Kidney (tissue), 22 donors: ENCODE measurements at places on chromosomes 11 and 22. TPM values are rescaled to one million over a fixed set of nuclear protein-coding genes. Genes with fewer than 3 reads are reported as not detected.

The OR8G5 gene
- not detected for total RNA-seq

The KRTAP5-7 gene
- 0.22 TPM for total RNA-seq

The NFAM1 gene
- 7.9 TPM for total RNA-seq

The FOLR1 gene
- total RNA-seq = 41.2 TPM

The KDELR3 gene
- 16.7 TPM for total RNA-seq

The SNX19 gene
- total RNA-seq = 67.5 TPM
